LHCN-M2 (cell line): ENCODE measurements at places on chromosomes 11 and 22. TPM values are rescaled to one million over a fixed set of nuclear protein-coding genes. Genes with fewer than 3 reads are reported as not detected.

MUC15 gene
- not detected in 2 replicates for total RNA-seq

MS4A12 gene
- 1.4 TPM in 1 of 2 replicates, not detected in the other for total RNA-seq

GPR83 gene
- total RNA-seq, result not detected in 2 replicates

CLDN5 gene
- 4.9 and 11.1 TPM in 2 replicates for total RNA-seq

TMEM126B gene
- total RNA-seq, result 66.9 and 86.6 TPM in 2 replicates

CAVIN3 gene
- total RNA-seq, result 376 and 433 TPM in 2 replicates

OR5P2 gene
- total RNA-seq, result not detected in 2 replicates

- DNase-seq, result no peak
Measured at GRCh38 chr11:66012371-66012945, 650 bp downstream of the CST6 start.

GRCh38 chr11:68066742-68067141 is 27.9 kb downstream of the TCIRG1 start:
- DNase-seq, result no peak

GRCh38 chr11:36817336-36817965 is 219.4 kb upstream of the RAG2 start:
- DNase-seq, result no peak

- DNase-seq, result peak; percentile 60
Measured at GRCh38 chr11:76783896-76784813, 999 bp downstream of the TSKU start.

DNA sequence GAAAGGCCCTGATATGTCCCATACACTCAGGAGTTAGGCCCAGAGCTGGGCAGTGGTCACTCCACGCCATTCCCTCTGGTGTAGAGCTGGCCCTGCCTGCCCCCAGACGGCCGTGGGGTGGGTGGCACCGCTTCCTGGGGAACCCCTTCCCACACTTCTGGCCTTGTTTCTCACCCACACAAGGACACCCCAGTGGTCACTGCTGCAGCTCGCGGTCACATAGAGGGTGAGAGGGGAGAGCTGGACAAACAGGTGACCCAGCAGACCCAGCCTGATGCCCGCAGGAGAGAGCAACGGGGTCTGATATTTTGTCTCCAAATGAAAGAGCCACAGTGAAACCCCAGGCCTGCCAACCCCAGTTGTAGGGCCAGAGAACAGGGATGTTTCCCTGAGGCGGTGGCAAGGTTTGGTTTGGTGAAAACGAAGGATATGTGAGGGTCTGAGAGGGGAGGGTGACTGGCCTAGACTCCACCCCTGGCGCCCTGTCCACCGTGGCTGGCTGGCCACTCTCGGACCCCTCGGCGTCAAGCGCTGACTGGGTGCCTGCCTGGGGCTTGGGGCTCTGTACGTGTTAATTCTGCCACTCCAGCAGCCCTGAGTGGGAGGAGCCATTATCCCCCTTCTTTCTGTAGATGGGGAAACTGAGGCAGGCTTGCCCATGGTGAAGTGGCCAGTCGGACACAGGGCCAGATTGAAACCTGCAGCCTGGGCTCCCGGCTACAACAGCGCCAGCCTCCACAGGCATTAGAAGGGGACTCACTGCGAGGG is 71.0 kb upstream of the PPARA start:
- DNase-seq, result peak; percentile 59

GRCh38 chr11:6894097-6894496 is 1.8 kb upstream of the OR2D2 start:
- DNase-seq, result no peak

DNA sequence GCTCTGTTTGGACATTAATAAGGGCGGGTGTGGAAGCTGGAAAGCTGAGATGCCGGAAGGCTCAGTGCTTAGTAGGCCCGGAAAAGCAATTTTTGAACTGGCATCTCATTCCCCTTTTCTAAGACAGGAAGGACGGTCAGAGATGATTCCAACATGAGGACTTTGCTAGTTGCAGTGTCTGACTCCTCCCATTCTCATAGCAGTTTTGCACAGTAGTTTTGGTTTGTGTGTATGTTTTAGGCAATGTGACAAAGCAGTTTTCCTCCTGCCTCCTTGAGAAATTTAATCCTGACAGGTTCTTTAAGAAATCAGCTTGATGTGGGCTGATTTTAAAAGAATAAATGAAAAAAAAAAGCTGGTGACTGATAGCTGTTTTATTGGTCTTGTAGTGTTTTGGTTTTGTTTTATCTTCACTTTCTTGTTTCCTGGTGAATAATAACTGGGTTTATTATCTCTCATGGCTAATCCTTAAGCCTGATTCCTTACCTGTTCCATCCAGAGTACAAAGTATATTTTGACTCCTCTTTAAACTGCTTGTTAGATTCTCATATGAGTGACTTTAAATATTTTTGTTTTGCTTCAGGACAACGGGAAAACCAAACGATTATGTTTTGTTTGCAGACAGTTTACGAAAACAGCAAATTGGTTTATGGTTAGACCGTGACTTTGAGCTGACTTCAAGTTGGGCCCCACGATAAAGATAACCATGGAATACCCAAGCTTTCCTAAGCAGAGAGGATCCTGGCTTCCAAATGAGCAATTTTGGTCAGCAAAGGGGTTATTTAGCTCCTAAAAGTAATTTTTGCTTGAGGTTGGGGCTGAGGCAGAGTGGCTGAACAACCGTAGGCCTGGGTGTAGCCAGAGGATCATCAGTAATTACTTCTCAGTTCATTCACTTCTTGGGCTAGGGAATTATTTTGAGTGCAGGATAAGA is 3.4 kb downstream of the PTPRJ start:
- DNase-seq, result no peak

DNA sequence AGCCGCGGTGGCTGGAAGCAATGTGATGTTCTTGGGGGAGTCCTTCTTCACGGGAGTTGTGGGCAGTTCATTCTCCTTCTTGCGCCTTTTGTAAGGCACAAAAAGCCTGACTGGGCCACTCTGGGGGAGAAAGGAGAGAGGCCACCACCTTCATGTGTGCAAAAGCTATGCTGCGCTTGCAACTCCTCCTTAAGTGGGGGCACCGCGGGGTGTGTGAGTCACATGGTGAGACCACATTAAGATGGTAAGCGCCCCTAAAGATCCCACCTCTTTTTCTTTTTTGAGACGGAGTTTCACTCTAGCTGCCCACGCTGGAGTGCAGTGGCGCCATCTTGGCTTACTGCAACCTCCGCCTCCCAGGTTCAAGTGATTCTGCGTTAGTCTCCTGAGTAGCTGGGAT is 14.1 kb downstream of the DEAF1 start:
- DNase-seq, result no peak

GRCh38 chr11:73358071-73358470 is 18.1 kb upstream of the RELT start:
- no peak for DNase-seq

DNA sequence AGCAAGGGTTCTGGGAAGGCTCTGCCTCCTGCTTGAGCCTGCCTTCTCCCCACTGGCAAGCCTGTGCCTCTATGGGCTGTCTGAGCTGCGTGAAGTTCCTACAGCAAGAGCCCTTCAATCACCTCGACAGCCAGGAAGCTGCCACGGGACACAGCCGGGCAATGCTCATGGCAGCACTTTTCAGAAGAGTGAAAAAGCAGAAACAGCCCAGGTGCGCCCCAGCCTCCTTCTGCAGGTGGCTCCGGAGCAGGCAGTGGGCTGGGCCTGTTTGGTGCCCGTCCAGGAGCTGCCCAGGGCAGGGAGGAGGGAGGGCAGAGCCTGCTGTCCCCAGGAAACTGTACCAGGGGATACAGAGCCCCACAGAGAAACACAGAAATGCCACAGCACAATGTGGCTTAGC is 24.6 kb upstream of the COMT start:
- no peak for DNase-seq
